Activated gamma-delta T cell treated with anti-CD3 and anti-CD28 coated beads, Interleukin-2, amount 50 U/mL, for 16 hours (primary cell): ENCODE measurements at places on chromosomes 1 and 21.
A peak's percentile ranks its signal among the peaks of the same experiment; 100 is the strongest.

DNA sequence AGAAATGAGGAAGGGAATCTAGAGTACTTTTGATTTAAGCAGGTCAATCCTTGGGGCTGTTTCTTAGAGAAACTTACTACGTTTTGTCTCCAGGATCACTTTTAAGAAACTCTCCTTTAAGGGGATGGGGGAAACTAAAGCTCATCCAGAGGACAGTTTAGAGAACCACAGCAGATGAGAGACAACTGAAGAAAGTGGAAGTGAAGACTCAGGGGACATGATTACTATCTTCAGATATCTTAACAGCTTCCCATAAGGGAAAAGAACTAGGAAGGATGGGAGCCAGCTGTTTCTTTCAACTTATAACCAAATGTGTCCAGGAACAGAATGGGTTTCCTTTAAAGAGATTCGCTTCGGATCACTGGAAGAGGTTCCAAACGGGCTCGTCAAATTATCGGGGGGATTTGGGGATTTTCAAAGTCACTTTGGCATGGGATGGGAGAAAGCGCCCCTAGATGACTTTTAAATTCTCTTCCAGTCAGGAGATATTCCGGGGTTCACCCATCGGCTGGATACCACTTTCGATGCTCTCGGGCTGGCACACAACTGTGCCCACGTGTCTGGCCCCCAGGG lies 1.2 kb downstream of the SCMH1 start:
- no peak for DNase-seq

DNA sequence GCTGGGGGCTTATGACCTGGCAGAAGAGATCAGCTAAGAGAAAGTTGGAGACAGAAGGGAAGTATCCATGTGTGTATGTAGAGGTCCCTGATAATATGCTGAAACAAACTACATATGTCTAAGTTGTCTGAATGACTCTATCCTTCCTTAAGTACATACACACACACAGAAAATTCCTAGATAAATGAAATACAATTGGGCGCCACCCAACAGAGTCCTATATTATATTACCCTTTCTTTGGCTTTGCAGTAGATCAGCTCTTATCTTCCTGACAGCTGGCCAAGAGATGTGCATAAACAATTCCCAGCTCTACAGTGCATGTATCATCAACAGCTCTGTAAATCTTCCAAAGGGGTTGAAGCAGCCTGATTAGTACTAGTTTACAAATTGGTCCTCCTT lies 40.1 kb downstream of the SORT1 start:
- no peak for DNase-seq

GRCh38 chr1:154256686-154257085 lies 15.7 kb upstream of the HAX1 start:
- no peak for DNase-seq

DNA sequence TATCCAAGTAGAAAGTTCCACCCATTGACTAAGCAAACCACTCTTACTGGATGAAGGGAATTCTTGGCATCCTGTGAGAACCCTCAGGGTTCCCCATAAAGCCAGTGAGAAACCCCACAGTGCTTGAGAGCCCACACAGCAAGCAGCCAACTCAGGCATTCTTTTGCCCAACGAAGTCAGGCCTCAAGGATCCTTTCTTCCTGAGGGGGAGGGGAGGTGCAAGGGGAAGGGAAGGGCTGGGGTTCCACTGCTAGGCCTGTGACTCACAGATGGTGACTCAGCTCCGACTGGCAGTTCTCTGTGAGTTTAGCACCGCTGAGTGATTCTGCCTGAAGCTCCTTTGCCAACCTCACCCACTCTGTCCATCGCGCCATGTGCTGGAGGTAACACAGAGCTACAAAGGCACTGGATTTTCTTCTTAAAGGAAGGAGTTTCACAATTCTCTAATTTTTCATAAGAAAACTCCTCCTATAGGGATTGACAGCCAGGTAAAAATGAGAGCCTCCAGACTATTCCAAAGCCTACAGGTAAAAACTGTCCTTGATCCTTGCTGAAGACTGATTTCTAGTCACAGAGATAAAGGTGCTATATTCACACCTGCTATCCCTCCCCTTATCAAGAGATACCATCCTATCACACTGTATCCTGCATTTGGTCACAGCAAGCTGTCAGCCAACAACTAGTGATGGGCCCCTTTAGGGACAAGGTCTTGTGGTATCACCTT lies 4.8 kb downstream of the ENO1 start:
- DNase-seq = peak; percentile 63

GRCh38 chr1:204087181-204087892 lies 14.4 kb downstream of the SOX13 start:
- no peak for DNase-seq

- no peak for DNase-seq
Measured at GRCh38 chr1:209106237-209106741, 477.2 kb upstream of the CAMK1G start.

- DNase-seq = no peak
Measured at GRCh38 chr1:3663999-3664699, 11.8 kb downstream of the TP73 start.

GRCh38 chr1:230086151-230086550 lies 19.1 kb downstream of the GALNT2 start:
- no peak for DNase-seq

- no peak for DNase-seq
Measured at GRCh38 chr1:100145116-100145515, 12.2 kb downstream of the TRMT13 start.

DNA sequence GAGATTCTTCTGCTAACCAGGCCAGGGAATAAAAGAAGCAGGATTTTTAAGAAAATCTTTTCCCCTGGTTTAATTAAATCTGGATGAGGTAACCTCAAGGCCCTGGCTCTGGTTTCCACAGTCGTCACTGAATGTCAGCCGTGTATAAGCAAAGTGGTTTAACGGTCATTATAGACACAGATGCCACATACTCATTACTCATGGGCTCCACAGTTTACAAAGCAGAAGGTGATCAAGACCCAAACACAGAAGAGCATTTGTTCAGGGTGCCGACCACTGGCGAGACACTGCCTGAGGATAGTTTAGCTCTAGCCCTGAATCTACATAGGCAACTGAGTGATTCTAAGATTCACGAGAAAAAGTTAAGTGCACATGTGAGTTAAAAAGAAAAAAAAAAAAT lies 27.8 kb upstream of the RAP1GAP start:
- no peak for DNase-seq

- no peak for DNase-seq
Measured at GRCh38 chr1:76049498-76049897, 25.0 kb upstream of the ST6GALNAC3 start.

DNA sequence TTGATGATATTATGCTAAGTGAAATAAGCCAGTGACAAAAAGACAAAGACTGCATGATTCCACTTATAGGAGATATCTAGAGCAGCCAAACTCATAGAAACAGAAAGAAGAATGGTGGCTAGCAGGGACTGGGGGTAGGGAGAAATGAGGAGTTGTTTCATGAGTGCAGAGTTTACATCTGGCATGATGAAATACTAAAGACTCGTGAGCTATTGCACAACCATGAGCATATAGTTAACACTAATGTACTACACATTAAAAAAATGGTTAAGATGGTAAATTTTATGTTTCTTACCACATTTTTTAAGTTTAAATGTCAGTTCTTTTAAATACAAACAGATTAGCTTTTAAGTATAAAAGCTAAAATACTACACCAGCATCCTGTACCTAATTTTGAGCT lies 57.8 kb downstream of the ESRRG start:
- no peak for DNase-seq

DNA sequence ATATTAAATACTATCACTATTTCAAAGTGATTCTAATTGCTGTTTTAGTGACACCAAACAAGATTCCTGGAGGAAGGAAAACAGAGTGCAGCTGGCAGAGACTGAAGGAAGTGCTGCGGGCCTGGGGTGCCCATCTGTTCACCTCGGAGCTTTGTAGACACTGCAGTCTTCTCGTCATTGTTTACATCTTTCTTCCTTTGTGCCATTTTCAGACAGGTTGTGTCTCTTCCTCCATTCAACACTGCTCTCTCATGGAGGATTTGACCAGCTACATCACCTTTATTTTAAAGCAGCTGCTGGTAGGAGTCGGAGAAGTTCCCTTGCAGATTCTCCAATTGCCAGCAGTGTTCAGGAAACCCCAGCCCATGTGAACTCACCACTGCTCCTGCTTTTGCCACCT lies 37.3 kb downstream of the ABCA4 start:
- no peak for DNase-seq

GRCh38 chr1:154867064-154867825 lies 2.8 kb downstream of the KCNN3 start:
- no peak for DNase-seq

- no peak for DNase-seq
Measured at GRCh38 chr1:181783208-181783607, 278.3 kb downstream of the ZNF648 start.

- no peak for DNase-seq
Measured at GRCh38 chr1:162916821-162917613, 56.0 kb upstream of the CCDC190 start.

DNA sequence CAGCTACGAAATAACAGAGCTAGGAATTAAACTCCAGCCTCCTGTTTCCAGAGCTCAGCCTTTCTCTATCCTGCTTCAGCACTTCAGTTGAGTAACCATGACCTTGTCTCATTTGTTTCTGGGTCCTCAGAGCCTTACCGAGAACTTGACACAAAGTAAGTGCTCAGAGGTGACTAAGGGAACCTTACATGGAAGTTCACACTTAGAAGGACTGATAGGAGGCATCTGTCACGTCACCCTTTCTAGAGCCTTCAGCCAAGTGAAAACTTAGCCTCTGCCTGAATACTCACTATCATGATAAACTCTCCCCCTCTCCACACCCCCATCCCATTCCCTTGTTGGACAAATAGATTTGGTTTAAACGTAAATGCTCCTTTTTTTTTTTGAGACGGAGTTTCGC lies 9.8 kb upstream of the LUZP1 start:
- DNase-seq = no peak

DNA sequence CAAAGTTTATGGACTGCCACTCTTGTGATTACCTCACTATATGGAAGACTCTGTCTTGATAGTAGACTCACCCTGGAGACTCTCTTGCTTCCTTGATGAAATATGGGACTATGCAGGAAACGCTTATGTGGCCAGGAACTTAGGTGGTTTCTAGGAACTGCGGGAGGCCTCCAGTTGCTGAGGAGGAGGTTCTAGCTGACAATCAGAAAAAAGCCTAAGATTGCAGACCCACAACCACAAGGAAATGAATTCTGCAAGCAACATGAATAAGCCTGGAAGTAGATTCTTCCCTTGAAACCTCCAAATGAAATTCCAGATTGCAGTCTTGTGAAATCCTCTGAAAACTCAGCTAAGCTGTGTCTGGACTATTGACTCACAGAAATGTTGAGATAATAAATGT lies 88.9 kb upstream of the COL11A1 start:
- DNase-seq = no peak

DNA sequence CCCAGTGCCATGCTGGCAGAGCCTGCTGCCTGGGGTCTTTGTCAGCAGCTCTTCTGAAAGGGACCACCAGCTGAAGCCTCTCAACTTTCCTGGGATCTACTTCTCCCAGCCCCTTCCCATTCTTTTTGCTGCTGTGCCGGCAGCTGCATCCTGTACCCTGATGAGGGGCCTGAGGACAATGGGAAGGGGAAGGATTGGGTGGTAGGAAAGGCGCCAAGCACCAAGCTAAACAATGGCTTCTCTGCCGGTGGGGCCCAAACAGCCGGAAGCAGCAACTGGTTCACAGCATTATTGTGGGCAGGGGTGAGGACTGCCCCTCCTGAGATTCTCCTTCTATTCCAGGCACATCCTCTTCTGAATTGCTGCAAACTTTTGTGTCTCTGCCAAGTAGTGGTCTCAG lies 5.0 kb upstream of the EFCAB14 start:
- DNase-seq = no peak

- DNase-seq = no peak
Measured at GRCh38 chr1:229015806-229016205, 255.1 kb upstream of the RAB4A start.

DNA sequence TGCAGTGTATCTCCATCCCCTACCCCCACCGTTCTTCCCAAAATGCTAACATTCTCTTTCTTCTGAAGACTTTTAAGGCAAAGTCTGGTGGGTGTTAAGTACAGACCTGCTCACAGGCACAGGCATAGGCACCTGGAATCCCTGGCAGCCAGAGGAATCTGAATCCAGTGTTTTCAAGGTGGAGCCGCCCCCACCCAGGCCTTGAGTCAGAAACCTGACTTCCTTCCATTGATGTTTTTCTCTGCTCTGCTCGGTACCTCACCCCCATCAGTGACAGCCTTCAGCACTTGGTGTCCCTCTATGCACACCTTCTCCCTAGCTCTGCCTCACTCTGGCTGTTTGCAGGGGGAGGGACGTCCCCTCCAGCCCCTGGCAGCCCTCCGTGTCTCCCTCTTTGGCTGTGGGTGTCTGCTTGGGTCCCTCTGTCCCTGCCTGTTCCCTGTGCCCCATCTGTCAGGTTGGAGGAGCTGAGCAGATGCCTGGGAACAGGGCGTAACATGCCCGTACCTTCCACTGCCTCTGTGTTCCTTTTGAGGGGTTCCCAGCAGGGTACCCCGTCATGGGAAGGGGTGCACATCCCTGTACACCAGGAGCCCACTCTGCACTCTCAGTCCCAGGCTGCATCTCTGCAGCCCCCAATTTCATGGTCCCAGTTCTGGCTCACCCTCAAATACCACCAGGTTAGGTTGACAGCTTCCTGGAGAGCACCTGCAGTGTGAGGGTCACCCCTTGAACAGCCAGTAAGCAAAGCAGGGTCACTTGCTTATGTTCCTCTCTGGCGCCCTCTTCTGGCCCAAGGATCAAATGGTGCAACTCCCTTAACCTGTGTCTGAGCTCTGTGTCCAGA lies 6.7 kb downstream of the NCDN start:
- peak; percentile 71 for DNase-seq

DNA sequence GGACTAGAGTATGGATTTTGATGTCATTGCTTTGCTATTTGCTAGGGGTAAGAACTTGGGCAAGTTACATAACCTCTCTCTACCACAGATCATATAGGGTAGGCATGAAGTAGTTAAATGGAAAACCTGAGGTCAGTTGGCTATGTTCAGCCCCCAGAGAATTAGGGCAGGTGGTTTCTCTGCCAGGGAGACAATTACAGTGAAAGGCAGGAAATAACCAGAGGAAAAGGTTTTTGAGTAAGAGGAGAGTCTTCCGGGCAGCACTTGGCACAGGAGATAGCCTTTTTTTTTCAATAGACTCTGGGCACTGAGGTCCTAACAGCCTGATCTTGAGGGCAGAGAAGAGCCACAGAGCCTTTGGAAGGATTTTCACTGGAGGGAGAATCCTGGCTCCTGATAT lies 16.7 kb upstream of the SERBP1 start:
- no peak for DNase-seq

DNA sequence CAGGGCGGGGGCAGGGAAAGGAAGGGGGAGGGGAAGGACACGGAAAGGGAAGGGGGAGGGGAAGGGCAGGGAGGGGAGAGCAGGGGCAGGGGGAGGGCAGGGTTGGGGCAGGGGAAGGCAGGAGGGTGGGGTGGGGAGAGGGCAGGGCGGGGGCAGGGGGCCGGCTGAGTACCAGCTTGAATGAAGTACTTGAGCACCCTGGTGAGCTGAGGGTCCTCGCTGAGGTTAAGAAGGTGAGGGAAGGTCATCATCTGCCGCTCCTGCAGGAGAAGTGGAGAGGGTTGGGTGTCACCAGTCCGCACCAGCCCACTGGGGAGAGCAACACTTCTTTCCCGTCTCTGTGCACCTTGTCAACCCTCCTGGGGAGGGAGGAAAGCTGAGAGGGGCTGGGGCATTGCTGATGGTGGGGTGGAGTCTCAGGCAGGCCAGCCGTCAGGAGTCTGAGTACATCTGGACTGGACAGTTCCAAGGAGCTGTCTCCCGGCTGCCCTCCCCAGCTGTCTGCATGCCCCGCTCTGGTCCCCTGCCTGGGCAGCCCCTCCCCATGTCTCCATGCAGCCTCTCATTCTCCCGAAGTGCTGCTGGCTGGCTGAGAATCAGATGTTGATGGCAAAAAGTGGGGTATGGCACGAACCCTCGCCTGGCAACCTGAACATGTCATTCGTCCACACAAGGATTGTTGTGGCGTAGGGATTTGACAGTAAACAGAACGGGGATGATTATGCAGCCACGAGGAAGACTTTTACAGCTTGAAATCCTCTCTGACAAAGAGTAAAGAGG lies 70.0 kb downstream of the SCCPDH start:
- DNase-seq = no peak
